Kidney (tissue), 22 donors: ENCODE measurements at places on chromosomes 5 and 9. TPM values are rescaled to one million over a fixed set of nuclear protein-coding genes. Genes with fewer than 3 reads are reported as not detected.

DNA sequence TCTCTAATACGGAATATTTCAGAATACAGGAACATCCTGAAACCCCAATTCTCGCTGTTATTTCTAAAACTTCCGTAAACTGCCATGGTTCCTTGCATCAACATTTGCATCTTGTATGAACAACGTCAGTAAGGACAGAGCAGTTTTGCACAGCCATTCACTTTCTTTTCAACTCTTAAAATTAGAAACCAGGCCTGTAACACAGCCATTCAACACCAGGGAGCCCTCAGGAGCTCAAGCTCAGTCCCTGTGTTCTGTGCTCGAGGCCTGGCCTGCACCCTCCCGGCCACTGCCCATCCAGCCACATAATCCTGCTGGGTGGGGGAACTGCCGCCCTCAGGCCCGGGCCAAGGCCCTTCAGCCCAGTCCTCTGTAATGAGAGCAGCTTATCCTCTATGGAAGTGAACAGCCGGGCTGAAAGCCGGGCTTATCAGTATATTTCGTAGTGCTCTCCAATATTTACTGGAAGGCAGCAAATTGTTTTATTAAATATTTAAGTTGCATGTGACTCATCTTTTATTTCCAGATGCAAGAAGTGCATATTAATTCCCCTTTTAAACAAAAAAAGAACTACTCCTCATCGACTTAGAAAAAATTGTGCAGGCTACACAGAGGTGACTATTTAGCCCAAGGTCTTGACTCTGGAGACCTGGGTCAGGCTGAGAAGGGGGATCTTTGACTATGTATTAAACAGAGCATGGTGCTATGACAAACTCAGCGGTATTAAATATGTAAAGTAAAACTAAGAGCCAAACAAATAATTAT is 33.2 kb upstream of the SLC6A3 start:
- no peak for DNase-seq

GRCh38 chr5:109374625-109375024 is 35.1 kb downstream of the PJA2 start:
- DNase-seq: no peak

GRCh38 chr5:76372323-76373054 is 30.6 kb upstream of the IQGAP2 start:
- DNase-seq: no peak

DNA sequence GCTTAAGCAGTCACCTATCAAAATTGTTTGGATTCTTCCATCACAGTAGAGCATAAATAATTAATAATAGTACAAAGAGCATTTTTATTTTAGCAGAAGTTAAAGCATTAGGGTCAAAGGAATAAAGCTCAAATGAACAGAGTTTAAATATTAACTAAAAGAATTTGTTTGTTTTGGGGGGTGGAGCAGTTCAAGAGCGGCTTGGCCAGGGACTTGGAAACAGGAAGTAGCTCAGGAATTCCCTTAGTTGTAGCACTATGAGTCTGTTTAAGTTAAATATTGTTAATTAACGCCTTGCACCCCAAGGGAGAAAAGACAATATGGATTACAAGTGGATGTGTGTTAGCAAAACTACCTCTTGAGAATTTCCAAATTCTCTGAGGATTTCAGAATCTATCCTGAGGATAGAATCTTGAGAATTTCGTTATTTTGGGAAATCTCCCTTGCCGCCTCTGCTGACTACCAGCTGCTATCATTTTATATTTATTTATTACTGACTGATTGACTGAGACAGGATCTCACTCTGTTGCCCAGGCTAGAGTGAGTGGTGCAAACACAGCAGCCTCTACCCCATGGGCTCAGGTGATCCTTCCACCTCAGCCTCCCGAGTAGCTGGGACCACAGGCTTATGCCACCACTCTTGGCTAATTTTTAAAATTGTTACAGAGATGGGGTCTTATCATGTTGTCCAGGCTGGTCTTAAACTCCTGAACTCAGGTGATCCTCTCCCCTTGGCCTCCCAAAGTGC is 96.7 kb upstream of the CHD1 start:
- DNase-seq: no peak

Gene POLE3
- 27.1 TPM for polyA plus RNA-seq

Gene IL33
- polyA plus RNA-seq: 3.7 TPM
